A549 (cell line): ENCODE measurements at places on chromosomes 13 and 19. TPM values are rescaled to one million over a fixed set of nuclear protein-coding genes. Genes with fewer than 3 reads are reported as not detected.
A peak's percentile ranks its signal among the peaks of the same experiment; 100 is the strongest.

DNA sequence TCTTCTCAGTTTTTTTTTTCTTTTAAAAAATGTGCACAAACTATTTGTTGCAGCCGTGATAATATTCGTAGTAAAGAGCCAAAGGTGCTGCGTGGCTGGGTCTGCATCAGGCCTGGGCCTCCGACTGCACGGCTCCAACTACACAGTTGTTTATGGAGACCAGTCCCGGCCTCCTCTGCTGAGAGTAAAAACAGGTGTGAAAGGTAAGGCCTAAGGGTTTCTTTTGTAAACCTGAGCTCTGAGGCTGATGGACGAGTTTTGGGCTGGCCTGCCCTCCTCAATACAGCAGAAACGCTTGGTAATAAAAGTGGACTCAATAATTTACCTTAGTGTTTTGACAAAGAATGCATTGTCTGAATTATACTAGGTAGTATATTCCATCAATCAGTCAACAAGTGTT is 3.9 kb downstream of the MBNL2 start:
- no peak for DNase-seq

DNA sequence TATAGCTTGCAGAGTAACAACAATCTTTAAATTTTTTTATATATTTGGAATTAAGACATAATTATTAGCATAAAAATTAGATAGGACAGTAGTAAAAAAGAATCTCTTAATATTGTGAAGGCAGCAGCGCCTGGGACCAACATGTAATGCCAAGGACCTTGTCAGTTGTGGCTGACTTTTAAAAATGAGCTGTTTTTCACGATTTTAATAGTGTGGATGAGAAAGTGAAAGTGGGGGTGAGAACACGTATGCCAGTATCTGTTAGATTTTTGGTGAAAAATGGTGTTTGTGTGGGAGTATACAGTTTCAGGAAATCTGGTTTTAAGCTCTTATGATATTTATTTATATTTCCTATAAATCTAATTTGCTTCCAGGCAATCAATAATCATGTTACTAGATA is 125.2 kb downstream of the LMO7 start:
- no peak for DNase-seq

GRCh38 chr13:105684216-105684615 is 851.2 kb downstream of the EFNB2 start:
- DNase-seq, result no peak

GRCh38 chr13:72186730-72187422 is 319.9 kb upstream of the DACH1 start:
- no peak for DNase-seq

DNA sequence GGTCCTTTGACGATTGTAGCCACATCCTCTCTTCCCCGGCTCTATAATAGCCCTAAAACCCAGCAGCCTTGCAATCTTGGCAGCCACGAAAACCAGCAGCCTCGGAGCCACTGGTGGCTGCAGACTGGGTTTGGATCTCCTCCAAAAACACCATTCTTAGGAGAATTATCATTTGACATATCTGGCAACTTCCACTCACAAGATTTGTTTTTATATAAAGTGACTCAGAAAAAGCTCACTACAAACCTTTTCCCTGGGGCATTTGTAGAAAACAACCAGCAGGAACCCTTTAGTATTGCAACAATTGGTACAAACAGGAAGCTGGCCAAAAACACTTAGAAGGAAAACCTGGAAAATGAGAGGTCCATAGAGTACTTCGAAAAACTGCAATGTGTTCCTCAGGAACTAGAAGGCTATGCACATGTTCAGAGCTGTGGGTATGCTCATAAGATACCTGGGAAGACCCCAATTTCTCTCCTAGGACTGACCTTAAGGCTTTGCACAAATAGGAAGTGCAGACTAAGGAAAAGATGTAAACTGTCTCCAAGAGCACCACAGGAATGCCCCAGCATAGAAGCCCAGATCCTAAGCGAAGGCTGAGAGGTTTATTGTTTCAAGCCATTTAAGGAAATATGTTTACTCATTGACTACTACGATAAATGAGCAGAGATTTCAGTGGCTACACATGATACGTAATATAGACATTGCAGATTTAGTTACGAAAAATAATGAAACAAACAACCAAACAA is 71.2 kb downstream of the MYO16 start:
- DNase-seq, result peak; percentile 4

DNA sequence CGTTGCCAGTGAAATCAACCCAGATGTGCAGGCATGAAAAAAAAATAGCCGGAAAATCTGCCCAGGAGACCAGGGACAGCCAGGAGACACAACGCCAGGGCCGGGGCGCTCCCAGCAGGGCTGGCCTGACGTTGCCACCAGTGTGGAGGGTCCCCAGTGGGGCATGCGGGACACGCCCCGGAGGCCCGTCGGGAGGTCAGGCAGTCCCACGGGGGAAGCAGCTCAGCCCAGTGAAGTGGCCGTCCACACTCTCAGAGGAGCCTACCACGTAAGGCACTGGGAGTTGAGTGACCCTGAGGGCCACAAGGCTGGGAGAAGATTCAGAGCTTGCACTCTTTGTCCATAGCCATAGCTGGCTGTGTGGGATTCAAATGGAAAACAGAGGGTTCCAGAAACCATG is 53.2 kb upstream of the GAS6 start:
- DNase-seq, result no peak

GRCh38 chr13:48818495-48819356 is 157.0 kb upstream of the FNDC3A start:
- DNase-seq, result no peak

GRCh38 chr19:42132030-42132628 is at the start of gene POU2F2:
TSS of gene POU2F2 (minus strand) at chr19:42132446. CDS start at chr19:42132411, 35 bp downstream.
- no peak for DNase-seq

DNA sequence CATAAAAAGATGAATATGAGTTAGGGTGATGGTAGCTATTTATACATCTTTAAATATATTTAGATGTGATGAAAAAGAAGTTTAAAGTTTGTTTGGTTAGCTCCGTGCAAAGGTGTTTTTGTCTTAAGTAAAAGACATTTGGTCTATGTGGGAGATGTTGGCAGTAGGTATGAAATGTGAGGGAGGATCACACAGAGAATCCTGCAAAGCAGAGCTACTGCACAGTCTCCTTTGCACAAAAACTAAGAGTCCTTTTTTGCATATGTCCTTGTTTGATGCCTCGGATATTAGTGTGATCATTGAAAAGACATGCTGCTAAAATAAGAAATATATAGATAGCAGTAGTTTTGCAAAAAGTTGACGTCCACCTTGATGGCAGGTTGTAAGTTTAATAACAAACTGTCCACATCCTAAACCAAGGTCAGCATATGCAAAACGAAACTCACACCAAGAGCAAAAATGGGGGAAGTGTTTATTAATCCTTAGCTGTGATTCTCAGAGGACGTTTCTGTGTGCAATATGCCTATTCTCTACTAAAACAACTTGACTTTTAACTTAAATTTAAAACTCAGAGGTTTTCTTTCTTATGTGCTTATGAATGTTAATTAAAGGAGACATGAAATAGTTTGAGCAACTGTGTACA is 870.1 kb downstream of the PCDH9 start:
- DNase-seq, result no peak

GRCh38 chr13:99040536-99041131 is 62.8 kb upstream of the DOCK9 start:
- DNase-seq, result no peak

DNA sequence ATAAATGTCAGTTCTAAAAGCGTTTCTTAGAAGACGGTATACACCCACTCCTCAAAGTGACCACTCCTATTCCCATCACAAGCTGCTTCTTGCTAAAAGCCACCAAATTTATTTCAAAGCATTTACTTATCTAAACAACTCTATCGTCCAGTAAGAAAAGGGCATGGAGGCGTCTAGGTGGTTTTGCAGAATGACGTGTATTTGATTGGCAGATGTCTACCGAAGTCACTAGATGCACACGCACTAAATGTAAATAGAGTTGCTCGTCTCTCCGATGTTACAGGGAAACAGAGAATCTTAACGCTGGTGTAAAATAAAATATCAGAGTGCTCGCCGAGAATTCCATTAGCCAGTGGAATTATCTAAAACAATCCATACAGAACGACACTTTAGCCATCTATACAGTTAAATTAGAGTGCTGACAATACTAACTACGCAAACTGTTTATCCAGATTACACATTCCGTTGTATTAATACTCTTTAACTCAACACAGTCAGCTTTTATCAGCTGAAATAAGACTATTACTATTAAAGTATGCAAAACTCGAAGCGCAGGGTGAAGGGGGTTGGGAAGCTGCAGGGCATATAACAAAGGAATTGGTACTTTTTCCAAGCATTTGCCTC is 1.9 kb downstream of the KLF12 start:
- no peak for DNase-seq

DNA sequence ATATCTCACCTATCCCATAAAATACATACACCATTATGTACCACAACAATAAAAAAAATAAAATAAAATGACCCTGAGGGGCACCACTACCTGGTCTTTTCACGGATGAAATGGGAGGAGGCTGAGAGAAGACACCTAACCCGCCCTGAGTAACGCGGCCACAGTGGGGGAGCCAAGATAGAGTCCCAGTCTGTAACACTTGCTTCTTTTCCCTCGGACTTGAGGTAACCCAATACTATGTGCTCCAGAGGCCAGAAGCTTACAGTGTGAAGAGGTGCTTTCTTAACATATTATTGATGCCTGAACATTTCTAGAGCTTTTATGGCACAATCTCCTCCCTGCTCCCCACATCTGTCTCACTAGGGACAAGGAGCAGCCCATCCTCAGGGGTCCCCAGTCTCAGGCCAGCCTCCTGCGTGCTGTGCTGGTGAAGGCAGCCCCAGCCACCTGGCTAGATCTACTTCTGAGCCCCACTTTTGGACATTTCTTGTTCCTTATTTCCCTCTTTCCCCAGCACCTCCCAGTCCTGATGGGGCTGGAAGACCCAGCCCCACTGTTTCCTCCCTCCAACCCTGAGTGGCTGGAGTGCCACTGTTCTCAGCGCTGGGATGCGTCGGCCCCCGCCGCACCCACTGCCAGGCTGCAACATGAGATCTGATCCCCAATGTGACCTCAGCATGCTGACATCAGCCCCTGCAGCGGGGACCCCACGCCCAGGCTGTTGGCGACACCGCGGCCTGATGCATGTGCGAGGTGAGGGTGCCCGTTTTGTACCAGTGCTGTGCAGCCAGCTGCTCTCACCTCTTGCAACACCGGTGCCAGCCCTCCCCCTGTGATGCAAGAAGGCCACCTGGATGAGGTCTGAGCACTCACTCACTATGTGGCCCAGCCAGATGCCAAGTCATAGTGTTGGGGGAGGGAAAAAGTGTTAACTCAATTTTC is 143.3 kb downstream of the DCLK1 start:
- no peak for DNase-seq

GRCh38 chr19:48670699-48671445 is 1.9 kb downstream of the NTN5 start:
- no peak for DNase-seq

DNA sequence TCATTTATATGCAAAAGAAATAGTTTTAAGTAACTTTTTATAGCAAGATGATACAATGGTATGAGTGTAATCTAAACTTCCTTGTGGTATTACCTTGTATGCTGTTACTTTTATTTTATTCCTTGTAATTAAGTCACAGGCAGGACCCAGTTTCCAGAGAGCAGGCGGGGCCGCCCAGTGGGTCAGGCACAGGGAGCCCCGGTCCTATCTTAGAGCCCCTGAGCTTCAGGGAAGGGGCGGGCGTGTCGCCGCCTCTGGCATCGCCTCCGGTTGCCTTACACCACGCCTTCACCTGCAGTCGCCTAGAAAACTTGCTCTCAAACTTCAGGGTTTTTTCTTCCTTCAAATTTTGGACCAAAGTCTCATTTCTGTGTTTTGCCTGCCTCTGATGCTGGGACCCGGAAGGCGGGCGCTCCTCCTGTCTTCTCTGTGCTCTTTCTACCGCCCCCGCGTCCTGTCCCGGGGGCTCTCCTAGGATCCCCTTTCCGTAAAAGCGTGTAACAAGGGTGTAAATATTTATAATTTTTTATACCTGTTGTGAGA is 10.2 kb downstream of the PLPPR3 start:
- DNase-seq, result no peak

DNA sequence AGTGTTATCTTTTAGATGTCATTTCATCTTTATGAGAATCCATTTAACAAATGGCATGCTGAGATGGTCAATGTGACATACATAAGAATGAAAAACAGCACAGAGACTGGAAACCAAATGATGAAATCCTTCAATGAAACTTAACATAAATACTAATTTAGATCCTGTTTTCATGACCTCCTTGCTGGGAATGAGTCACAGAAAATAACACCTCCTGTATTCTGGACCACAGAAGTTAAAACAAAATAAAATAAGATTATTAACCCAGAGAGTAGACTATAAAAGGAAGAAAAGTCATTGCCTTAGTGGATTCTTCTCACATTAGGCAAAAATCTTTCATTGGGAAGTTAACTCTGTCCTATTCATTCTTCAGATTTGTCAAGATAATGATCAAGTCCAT is 1.6 kb downstream of the DIAPH3 start:
- no peak for DNase-seq

DNA sequence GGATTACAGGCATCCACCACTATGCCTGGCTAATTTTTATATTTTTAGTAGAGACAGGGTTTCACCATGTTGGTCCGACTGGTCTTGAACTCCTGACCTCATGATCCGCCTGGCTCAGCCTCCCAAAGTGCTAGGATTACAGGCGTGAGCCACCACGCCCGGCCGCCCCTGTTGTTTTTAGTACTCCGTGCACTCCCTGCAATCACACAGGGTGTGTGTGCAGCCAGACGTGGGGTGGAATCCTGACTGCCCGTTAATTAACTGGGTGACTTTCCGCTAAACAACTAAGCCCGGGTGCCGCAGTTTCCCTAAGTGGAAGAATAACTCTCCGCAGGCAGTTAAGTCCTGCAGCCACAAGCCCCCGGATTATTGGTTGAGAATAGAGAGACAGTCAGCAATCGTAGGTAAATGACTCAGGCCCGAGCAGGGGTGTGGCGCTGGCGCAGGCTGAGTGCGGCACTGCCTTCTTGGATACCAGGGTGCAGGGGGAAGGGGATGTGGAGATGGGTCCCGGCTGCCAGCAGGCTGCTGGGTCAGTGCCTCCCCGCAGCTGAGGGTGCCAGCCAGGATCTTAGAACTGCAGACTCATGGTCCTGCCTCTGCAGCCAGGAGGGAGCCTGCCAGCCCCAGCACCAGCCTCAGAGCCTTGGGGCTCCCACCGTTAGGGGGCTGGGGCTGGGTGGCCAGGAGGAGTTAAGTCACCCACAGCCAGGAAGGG is 6.1 kb upstream of the FXYD3 start:
- DNase-seq, result no peak

PCDH9 gene
- 13.2 to 16.0 TPM (median 14.1 TPM) in 3 replicates for polyA plus RNA-seq

HCST gene
- 0.49 to 0.69 TPM in 2 of 3 replicates, not detected in the other for polyA plus RNA-seq

TMEM150B gene
- 0.26 to 0.45 TPM (median 0.26 TPM) in 3 replicates for polyA plus RNA-seq

RFPL4A gene
- not detected in 3 replicates for polyA plus RNA-seq

SPRED3 gene
- 2.6 to 3.6 TPM (median 2.8 TPM) in 3 replicates for polyA plus RNA-seq

SH2D3A gene
- 9.3 to 11.4 TPM (median 10.0 TPM) in 3 replicates for polyA plus RNA-seq

ZBTB32 gene
- not detected in 3 replicates for polyA plus RNA-seq

IZUMO2 gene
- polyA plus RNA-seq, result not detected in 3 replicates

OR10H2 gene
- not detected in 3 replicates for polyA plus RNA-seq
